ENCODE measurements at places on chromosomes 12 and 14. TPM values are rescaled to one million over a fixed set of nuclear protein-coding genes. Genes with fewer than 3 reads are reported as not detected.
A peak's percentile ranks its signal among the peaks of the same experiment; 100 is the strongest.

NUAK1 gene
- 18.9 TPM for total RNA-seq

- DNase-seq, result peak; percentile 75
Observed at GRCh38 chr12:54126029-54126695, 62.6 kb downstream of the SMUG1 start.

DNA sequence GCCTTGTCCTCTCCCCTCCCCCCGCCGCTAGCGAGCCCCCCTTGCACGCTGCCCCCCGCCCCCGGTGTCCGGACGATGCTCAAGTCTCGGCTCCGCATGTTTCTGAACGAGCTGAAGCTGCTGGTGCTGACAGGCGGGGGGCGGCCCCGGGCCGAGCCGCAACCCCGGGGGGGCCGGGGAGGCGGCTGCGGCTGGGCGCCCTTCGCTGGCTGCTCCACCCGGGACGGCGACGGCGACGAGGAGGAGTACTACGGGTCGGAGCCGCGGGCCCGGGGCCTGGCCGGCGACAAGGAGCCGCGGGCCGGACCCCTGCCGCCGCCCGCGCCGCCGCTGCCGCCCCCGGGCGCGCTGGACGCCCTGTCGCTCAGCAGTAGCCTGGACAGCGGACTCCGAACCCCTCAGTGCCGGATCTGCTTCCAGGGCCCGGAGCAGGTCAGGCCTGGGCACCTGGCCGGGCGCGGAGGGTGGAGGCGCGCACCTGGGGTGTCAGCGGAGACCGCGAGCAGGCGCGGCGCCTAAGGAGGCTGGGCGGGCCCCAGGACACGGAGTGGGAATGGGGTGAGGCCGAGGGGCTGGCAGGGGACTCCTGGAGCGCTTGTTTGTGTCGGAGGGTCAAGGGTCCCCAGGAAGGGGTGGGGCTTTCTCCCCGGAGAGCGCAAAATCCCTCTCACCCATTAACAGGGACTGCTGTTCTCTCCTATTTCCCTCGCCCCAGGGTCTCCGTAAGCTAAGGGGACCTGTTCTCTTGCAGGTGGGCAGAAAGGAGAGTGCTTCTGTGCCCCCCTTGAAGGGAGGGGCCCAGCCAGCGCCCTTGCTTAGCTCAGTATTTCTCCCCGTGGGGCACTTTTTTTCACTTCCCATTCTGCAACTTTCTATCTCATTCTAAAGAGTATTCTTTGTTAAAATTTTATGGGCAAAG is 810 bp downstream of the MARCHF9 start:
- DNase-seq, result peak; percentile 67

GRCh38 chr14:73788317-73788598 is 63.4 kb upstream of the PTGR2 start:
- DNase-seq, result no peak

DNA sequence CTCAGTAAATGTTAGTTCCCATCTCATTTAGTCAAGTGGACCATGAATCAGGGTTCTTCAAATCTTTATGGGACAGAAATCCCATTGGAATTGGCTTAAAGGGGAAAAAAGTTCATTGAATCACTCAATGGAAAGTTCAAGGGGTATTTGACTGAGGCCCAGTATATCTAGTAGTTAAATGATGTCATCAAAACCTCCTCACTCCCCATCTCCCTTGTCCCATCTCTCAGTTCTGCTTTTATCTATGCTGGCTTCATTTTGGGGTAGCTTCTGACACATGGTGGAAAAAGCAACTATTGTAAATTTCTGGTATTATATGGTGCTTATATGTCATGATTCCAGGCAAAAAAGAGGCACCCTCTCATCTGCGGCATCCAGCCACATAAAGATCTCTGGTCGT is 51.9 kb downstream of the DAAM1 start:
- DNase-seq, result no peak

DNA sequence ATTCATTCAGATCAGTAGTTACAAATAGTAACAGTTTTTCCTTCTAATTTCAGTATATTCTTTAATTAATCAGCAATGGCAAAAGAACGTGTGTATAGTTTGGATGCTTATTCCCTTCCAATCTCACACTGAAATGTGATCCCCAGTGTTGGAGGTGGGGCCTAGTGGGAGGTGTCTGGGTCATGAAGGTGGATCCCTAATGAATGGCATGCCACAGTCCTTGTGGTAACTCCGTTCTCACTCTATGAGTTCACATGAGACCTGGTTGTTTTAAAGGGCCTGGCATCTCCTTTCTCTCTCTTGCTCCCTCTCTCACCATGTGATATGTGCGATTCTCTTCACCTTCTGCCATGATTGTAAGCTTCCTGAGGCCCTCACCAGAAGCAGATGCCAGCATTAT is 18.9 kb upstream of the SYNDIG1L start:
- no peak for DNase-seq

DNA sequence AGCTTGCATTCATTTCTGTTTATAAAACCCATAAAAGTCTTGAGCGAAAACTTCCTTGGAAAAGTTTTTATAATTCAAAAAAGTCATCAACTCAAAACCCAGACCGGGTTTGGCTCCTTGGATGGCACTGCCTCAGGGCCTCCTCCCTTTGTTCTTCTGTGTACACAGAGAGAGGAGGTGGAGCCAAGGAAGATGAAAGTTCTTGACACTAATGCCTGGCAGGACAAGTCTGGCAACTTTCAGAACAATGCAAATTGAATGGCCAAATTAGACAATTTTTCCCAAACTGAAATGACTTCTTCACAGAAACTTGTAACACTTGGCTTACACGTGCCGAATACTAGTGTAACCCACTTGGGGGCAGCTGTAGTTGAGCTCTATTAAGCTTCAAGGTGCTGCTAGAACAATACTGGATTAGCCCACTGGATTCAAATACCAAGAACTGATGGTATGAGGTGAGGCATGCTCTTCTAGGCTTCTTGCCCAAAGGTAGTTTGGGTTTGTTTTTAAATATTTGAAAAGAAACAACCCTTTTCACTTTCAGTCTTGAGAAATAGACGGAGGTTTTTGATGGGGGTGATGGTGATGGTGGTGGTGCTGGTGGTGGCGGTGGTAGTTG is 86.6 kb upstream of the FRMD6 start:
- no peak for DNase-seq

GRCh38 chr14:34680806-34681479 is 33.5 kb downstream of the CFL2 start:
- no peak for DNase-seq

- no peak for DNase-seq
Observed at GRCh38 chr12:105228494-105228893, 7.5 kb downstream of the APPL2 start.

DNA sequence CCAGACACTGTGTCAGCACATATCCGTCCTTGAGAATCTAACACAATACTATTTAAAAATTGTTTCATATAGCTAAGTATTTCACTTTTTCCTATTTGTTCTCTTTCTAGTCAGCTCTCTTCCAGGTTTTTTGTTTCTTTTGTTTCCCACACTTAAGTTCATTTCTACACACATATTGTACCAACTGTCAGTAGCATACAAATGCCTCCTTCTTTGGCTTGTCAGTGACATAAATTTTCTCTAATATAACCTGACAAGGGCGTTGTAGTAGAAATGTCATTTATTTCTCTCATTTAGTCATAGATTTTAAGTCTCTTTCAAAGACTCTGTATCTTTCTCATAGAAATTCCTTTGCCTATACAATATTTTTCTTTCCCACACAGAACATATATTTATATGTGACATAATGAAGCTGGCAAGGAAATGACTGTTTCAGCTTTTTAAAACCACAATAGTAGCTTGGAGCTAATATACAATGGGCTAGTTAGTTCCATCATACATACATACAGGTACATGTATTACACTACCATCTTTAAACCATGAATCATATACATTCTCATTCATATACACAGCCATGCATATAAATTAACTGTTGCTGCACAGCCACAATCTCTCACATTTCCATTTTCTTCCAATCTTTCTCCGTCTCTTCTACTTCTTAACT is 42.3 kb upstream of the EPS8 start:
- no peak for DNase-seq

DNA sequence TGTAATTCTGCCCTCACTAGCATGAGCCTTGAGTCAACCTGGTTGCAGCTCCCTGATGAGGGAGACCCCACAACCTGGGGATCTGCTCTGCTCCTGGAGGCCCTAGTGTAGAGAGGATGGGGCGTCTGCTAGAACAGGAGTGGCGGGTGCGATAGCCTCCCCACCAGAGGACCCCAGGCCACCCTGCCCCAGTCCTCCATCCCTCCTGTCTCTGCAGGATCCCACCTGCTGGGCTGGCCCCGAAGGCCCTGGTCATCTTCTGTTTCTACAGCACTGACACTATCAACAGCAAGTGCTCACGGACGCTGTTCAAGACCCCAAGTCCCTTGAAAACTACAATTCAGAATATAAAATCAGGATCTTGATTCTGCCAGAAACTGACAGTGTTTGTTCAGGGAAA is 15.2 kb downstream of the ANHX start:
- no peak for DNase-seq

DNA sequence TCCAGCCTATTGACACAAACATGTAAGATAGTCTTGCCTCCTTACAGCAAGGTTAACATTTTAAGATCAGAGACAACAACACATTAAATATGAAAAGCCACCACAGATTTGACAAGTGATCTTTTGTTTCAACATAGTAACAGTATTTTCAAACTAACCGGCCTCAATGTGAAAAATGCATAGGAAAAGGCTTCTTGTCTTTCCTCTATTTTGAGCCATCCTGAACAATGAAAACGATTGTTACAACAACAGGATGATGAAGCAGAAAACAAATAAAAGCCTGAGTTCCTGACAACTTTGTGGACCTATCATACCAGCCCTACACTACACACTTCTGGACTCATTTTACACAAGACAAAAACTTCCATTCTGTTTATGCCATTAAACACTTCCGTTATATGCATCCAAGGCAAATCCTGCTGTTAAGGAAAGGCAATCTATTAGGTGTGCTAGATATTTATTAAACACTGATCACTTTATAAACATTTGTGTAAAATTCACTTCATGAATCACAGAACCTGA is 37.3 kb downstream of the BAZ1A start:
- DNase-seq, result no peak

GRCh38 chr14:64467566-64467965 is 2.3 kb downstream of the AKAP5 start:
- DNase-seq, result no peak

DNA sequence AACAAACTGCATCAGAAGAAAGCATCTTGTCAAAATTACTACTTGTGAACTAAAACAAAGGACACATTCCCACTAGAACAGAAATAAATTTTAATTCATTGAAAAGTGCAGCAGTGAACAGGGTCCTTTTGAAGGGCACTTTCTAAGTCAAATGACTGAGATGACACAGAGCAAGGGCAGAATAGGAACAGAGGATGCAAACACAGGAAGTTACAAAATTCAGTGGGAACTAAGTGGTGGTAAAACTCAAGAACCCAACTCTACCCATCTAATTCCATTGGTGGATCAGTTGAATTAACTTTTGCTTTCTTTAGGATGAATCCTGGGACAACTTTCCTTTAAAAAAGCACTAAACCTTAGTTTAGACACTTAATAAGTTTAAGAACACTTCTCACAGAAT is 45.8 kb downstream of the GNS start:
- no peak for DNase-seq

- DNase-seq, result no peak
Observed at GRCh38 chr14:104561632-104562495, 17.7 kb upstream of the C14orf180 start.

- no peak for DNase-seq
Observed at GRCh38 chr12:2284321-2284813, 231.6 kb downstream of the CACNA1C start.

- DNase-seq, result no peak
Observed at GRCh38 chr14:62462988-62463387, 582.3 kb downstream of the KCNH5 start.

DNA sequence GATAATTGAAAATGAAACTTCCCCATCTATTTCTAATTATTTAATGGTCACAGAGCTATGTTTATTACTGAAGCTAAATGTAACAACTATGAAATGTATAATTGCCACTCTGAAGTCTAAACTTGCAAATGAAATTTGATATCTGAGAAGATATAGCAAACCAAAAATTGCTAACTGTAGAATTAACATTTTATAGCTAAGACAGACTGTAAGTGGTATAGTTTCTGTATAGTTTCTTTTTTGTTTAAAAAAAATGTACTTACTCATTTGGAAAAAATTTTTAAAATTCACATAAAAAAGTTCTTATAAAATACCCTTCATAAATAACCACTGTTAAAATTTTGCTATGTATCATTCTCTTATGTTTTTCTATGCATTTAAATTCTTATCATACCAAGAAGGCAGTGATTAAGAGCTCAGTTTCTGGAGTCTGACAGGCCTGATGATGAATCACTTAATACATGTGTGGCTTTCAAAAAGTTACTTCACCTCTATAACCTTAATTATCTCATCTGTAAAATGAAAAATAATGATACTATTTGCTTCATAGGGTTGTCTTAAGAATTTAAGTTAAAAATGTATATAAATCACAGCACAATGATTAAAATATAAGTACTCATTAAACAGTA is 214.7 kb upstream of the GARIN2 start:
- no peak for DNase-seq

DNA sequence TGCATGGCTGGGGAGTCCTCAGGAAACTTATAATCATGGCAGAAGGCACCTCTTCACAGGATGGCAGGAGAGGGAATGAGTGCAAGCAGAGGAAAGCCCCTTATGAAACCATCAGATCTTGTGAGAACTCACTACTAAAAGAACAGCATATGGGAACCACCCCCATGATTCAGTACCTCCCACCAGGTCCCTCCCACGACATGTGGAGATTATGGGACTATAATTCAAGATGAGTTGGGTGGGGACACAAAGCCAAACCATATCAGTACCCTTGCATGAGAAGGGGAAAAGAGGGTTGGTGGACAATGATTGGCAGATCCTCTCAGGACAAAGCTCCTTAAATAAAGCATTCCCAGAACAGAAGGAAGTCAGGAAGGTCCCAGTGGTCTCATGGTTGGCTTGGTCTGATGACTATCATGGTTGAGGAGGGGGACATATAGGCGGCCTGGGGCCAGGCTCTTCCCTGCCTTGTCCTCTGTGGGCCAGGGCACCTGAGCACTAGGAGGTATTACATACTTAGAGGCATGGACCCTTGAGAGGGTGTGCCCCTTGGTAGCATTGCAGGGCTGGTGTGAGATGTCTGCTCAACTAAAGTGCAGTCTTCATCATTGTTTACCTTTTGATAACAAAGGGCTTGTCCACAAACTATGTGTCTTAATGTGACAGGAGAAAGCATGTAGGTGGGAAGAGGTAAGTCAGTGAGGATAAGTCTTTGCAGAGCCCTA is 22.2 kb downstream of the HSD17B6 start:
- DNase-seq, result no peak

All from H1 (cell line).